ENCODE measurements at places on chromosomes 13 and 19.

GRCh38 chr13:39567569-39567968, 35.4 kb downstream of the LHFPL6 start:
- no peak for ATAC-seq

DNA sequence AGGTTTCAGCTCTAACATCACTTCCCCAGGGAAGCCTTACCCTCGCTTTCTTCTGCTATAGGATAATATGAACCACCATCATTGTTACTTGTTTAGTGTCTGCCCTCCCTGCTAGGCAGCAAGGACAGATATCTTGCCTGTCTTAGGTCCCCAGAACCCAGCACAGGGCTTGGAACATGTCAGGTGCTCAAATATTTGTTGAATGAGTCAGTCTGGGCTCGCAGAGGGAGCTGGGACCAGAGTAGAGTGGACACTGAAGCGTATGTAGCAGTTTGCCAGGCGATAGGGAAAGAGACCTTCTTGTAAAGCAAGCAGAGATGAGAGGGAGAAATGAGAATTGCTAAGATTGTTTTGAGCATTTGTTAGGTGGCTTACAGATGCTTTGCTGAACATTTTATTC, 11.7 kb downstream of the BCKDHA start:
- no peak for ATAC-seq

DNA sequence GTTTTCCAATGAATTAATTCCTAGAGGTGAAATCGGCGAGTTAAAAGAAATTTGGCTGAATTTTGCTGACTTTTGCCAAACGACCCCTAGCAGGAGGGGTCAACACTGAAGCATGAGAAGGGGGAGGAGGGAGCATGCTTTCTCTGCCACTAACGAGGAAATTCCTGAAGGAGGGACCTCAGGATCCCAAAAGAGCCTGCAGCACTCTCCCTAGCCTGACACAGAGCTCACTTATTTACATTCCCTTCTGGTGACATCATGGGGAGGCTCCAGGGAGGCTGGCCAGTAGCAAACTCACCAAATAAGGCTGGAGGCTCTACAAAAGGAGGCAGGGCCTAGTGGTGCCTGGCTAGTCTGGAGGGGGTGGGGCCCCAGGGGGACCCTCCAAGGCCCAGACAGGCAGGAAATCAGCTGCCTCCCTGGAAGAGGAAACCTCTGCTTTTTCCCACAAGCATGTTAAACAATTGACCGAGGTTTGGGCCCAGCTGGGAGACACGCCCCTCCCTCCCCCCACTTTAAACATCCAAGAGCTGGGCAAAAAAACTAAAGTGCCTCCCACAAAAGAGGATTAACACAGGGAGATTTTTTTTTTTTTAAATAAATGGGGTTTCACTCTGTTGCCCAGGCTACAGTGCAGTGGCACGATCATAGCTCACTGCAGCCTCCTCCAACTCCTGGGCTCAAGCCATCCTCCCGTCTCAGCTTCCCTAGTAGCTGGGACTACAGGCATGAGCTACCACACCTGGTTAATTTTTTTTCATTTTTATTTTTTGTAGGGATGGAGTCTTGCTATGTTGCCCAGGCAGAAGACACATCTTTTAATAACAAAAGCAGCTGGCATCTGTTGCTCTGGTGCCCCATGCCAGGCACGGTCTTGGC, 2.1 kb downstream of the DAPK3 start:
- no peak for ATAC-seq

- peak; percentile 27 for ATAC-seq
Measured at GRCh38 chr19:19403373-19403901, 2.0 kb upstream of the GATAD2A start.

GRCh38 chr19:2529473-2529918, 53.6 kb downstream of the GADD45B start:
- no peak for ATAC-seq

DNA sequence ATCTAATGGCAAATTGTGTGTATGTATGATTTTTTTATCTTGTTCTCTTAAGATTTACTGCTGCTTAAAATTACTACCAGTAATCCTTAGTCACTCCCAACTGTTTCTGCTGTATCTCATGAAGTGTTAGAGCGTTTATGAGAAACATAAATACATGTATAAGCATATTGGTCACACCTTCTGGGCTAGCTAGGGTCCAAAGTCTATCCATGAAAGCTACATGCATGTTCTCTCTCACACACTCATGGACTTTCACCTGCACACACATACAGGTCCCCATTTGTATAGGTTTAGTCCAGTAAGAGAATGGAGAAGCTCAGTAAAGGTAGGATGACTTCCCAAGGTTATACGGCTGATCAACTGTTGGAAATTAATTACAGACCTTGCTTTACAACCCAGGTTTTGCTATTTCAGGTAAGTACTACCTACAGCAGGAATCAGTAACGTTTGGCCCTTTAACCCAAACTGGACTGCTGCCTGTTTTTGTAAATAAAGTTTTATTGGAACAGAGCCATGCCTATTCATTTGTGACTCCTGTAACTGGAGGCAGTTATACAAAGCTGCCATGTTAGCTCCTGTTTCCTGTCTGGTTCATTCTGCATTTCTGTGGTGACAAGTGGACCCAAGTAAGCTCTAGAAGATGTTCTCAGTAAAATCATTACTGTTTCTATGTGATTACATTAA, 15.3 kb downstream of the METTL21C start:
- ATAC-seq = no peak

GRCh38 chr13:62129000-62129551, 713.4 kb upstream of the PCDH20 start:
- no peak for ATAC-seq

GRCh38 chr19:342801-343421, 1.7 kb downstream of the MIER2 start:
- no peak for ATAC-seq

GRCh38 chr13:102807699-102808098, 8.8 kb downstream of the BIVM start:
- ATAC-seq = no peak

DNA sequence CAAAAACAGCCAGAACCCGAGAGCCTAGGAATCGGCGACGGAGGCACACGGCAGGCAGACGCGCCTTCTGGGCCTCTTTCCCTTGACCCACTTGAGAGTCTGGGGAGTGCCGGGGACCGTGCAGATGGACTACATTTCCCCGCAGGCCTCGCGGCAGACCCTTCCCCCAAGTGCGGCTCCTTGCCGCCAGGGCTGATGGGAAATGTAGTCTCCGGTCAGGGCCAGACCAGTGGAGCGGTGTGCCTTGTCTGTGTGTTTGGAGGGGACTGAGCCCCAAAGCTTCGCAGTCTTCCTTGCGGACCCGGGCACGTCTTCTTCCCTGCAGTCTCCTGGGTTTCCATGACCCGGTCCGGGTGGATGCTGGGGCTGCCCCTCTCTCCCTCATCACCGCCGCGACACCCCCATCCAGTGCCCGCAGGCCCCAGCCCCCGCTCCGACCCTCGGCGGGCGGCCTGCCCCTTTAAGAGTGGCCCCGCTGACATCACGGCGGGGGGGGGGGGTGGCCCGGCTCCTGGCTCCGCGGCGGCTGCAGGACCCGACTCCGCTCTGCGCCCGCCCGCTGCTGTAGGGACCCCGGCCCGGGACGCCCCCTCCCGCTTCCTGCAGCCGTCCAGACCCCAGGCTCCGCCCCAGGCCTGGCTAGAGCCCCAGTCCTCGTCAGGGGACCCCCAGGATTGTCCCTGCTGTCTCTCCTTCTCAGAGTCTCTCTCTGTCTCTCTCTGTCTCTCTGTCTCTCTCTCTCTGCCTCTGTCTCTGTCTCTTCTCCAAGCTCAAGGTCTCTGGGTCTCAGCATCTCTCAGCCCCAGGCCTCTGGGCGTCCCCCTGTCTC, 758 bp upstream of the CACNG7 start:
- ATAC-seq = peak; percentile 83

- ATAC-seq = no peak
Measured at GRCh38 chr19:341386-342127, 3.0 kb downstream of the MIER2 start.

DNA sequence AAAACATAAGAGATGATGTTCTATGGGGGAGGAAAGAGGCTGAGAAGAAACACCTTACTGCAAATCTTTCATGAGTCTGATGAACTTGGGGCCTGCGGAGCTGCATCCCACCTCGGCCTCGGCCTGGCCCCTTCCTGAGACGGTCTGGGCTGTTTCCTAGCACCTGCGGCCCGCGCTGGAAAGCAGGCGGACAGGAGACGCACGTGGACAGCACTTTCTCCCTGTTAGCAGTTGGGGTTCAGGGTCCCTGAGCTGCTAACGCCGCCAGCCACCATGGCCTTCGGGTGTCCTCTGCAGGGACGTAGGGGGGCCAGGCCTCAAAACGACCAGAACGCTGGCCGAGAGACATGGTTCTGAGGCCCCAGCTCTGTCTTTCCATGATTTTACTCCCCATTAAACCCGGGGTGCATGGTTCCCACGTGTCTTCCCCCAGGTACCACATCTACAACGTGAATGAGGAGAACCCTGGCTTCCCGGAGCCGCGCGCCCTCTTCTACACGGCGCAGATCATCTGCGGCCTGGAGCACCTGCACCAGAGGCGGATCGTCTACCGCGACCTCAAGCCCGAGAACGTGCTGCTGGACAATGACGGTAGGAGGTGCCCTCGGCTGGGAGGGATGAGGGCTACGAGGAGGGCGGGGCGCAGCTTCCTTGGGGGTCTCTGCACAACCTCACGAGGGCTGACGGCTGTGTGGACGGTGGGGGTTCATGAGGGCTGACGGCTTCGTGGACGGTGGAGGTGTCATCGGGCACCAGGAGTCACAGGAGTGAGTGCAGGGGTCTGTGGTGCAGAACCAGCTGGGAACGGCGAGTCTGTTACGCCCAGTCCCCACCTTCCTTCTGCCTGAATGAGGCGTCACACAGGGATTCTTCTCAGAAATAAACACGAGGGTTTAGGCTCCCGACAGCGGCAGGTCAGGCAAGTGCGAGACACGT, 4.3 kb downstream of the GRK1 start:
- no peak for ATAC-seq

GRCh38 chr19:52923778-52924593, 758 bp upstream of the ZNF888 start:
- no peak for ATAC-seq

DNA sequence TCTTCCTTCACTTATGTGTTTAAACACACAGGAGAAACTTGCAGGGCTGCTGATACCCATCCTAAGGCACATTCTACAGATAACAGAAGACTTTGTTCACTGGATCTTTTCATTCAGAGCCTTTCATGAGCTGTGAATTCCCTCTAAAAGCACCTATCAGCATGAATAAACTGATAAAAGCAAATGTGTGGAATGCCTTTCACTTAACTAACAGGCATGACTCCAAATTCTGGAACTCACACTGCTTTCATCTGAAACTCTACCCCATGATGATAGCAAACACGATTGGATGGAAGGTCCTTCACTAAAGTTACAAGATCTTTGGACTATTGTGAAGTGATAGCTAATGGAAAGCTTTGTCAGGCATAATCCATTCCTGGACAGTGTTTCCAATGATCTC, 457.3 kb downstream of the EFNB2 start:
- no peak for ATAC-seq

DNA sequence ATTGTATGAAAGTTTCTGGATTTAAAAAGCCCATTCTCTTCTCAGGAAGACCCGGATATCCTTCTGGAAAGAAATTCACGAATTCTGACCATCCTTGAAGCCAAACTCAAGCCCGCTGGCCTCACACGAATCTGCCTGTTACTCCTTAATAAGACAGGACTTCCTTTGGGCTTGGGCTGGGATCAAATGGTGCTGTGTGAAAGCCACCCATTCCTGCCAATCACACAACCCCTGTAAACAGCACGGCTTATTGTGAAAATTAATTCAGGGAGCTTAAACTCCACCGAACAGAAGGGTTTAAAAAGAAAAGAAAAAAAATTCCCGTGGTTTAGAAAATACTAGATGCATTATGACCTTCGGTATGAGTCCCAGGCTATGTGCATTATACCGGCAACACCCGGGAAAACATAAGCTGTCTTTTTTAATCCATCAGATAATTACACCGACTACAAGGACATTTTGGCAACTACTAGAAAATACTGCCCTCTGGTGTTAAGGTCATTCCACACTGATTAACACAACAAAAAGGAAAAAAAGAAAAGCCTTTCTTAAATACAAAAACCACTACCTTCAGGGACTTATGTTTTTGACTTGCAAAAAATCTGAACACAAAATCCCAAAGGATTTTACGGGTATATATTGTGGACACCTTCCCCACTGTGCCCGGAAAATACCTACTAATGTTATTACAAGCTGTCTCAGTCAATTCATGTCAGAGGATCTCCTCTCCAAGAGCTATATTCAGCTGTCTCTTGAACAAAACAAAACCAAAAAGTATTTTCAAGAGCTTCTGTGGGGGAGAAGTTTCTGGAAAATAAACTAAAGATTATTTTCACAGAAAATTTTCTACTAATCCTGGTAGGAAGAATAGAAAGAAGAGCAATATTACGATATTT, 76.0 kb upstream of the LSM14A start:
- ATAC-seq = no peak

- no peak for ATAC-seq
Measured at GRCh38 chr13:88592105-88592504, 920.9 kb downstream of the SLITRK5 start.

DNA sequence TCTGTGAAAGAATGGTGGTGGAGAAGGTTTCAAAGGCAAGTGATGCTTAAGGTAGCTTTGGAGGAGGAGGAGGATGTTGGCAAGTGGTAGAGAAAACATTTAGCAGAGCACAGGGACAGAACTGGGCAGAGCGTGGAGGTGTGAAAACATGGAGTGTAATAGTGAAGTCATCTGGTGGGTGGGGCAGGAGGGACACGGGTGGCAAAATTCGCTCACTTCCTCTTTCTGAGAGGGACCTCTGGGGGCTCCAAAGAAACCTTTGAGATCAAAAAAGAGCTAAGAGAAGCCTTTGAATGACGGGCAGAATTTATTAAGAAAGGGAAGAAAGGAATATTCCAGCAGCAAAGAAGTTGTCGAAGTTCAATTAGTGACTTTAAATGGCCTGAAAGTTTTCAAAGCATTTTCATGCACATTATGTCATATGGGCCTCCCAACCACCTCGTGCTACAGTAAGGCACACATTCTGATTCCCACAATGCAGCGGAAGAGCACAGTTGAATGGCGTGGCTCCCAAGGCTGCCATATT, 82.8 kb downstream of the STARD13 start:
- ATAC-seq = no peak

DNA sequence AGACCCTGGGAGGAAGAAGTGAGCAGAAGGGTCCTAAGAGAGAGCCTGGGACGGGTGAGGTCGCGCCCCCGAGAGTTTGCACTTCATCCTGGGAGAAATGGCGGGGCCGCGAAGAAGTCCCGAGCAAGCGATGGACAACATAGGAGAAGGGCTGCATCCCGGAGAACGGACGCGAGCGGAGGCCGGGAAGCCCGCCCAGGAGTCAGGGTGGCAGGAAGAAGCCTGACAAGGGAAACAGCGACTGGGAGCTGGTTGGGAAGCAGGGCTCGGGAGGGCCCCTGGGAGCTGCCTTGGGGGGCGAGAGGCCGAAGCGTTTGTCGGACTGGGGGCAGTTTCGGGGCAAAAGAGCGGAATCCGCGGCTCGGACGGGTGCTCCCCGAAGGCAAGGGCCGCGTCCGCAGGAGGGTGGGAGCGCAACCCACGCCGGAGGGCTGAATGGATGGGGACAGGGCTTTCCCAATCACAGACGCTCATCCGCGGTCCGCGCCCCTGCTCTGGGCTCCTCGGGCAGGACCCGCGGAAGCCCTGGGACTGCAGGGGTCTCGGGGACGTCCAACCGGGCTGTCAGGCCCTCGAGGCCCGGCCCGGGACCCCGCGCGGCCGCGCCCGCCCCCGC, 469 bp downstream of the ABHD17A start:
- no peak for ATAC-seq
